ENCODE measurements at places on chromosomes 6 and 20.

DNA sequence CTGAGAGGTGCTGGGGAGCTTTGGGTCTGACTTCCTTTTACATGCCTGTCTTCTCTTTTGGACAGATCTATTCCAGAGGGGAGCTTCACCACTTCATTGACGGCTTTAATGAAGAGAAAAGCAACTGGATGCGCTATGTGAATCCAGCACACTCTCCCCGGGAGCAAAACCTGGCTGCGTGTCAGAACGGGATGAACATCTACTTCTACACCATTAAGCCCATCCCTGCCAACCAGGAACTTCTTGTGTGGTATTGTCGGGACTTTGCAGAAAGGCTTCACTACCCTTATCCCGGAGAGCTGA lies 13.1 kb downstream of the PRDM1 start:
- DNase-seq = no peak

GRCh38 chr6:167685654-167686053 lies 141.1 kb upstream of the AFDN start:
- no peak for DNase-seq

GRCh38 chr6:138434925-138435324 lies 30.9 kb downstream of the HEBP2 start:
- no peak for DNase-seq

GRCh38 chr6:11430036-11430435 lies 107.5 kb upstream of the TMEM170B start:
- no peak for DNase-seq

DNA sequence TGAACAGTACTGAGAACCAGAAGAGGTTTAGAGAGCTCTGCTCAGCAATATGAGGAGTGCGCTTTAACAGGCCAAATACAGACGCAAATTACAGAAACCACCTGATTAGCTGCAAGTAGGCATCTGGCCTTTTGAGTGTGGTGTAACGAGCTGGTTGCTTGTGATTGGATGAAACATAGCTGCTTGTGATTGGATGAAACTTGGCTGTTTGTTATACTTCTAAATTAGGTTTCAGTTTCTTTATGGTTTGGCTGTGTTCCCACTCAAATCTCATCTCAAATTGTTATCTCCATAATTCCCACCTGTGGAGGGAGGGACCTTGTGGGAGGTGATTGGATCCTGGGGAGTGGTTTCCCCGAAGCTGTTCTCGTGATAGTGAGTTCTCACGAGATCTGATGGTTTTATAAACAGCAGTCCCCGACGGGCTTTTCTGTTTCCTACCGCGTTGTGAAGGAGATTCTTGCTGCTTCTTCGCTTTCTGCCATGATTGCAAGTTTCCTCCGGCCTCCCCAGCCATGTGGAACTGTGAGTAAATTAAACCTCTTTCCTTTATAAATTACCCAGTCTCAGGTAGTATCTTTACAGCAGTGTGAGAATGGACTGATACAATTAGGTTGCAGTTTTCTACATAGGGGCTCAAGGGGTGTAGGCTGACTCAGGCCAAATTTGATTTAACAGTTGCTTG lies 655.9 kb upstream of the MAN1A1 start:
- DNase-seq = no peak

- DNase-seq = no peak
These were observed 307.9 kb upstream of the SLC35B3 start for GRCh38 chr6:8743170-8743745.

DNA sequence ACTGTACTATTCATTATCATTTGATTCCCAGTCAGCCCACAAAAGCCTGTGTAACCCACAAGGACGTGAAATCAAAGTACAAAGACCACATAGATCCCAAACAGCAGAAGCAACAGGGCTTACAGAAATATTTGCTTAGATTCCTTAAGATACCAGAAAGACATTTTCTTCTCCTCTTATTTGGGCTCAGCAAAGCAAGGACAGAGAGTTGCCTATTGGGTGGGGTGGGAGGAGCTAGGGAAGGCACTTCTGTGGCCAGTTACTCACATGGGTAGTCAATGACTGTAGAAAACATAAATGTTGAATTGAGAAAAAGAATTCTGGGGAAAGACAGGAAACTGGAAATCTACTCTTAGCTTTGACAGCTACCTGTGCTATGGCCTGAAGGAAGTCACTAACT lies 19.8 kb downstream of the PDE7B start:
- DNase-seq = no peak

DNA sequence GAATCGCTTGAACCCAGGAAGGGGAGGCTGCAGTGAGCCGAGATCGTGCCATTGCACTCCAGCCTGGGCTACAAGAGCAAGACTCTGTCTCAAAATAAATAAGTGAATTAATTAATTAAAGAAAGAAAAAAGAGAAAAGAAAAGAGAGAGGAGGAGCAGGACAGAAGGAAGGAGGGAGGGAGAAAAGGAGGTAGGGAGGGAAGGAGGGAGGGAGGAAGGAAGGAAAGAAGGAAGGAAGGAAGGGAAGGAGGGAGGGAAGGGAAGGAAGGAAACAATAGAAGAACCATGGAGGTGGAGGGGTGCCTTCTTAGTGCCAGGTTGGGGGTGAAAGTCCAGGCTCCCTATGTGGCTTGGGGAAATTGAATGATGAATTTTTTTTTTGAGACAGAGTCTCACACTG lies 6.5 kb upstream of the AHCY start:
- no peak for DNase-seq

DNA sequence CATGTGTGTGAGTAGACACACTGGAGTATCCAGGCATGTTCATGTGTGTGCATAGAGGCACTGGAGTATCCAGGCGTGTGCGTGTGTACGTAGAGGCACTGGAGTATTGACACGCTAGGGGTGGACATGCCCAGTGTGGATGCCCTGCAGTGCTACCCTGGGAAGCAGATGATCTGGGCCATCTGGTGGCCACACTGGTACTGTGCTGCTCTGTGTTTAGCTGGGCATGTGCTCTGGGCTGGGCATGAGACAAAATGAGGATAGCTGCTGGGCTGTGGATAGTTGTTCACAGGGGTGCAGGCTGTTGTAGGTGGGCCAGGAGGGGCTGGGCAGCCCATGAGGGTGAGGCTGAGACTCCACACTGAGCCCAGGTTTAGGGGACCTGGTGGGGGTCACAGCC lies 24.0 kb upstream of the NPBWR2 start:
- no peak for DNase-seq

DNA sequence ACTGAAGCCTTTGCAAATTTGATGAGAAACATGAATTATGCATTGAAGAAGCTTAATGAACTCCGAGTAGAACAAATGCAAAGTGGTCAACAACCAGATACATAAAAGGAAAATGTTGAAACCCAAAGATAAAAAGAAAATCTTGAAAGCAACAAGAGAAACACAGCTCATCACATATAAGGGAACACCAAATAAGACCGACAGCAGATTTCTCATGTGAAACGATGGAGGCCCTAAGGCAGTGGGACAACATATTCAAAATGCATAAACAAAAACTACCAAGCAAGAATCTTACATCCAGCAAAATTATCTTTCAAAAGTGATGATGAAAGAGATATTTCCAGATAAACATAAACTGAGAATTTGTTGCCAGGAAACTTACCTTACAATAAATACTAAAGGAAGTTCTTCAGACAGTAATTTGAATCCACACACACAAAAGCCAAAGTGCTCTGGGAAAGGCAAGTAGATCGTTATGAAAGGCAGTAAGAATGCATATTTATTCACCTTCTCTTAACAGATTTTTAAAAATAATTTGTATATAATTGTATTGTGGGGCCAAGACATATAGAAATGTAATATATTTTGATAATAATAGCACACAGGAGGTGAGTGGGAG lies 22.5 kb downstream of the SLC52A3 start:
- no peak for DNase-seq

DNA sequence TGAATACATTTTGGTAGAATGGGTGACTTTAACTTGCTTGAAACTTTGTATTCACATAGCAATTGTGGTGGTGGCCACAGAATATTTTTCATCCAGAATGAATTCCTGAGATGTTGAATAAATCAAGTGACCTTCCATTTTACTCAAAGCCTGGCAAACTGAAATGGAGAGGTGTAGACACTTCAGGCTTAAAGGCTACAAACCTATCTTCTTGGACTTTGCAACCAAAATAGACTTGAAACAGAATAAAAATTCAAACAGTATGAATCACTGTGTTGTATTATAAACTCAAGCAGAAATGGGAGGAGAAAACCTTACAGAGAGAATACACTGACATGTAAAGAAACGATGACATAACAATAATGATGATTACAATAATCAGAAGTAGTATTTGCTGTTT lies 371.6 kb downstream of the BCKDHB start:
- no peak for DNase-seq

DNA sequence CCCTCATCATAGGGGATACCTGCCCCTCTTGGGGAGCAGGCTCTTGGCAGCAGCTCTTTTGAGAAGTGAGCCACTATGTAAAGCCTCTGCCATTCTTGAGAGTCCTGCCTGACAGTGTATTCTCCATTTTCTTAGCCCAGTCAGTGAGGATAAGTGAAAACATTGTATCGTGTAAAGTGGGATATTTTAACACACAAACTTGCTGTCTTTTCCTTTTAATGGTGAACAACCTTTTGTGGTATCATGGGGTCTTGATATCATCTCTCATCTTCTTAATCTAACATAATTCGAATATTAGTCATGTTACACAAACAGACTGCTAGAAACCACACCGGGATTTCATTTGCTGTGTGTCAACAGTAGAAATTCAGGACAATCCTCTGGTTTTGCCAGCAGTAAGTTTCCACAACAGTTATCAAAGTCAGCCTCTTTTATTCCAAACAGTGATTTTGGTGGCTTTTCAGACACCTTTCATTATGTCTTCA lies 136.2 kb downstream of the HIVEP1 start:
- no peak for DNase-seq

GRCh38 chr20:62367633-62368391 lies 700 bp upstream of the LAMA5 start:
- DNase-seq = no peak

- no peak for DNase-seq
These were observed 59.4 kb upstream of the SLC35B3 start for GRCh38 chr6:8494730-8495129.

GRCh38 chr20:1737134-1737533 lies 79.6 kb upstream of the SIRPG start:
- DNase-seq = no peak

- no peak for DNase-seq
These were observed 3.6 kb upstream of the PLCB1 start for GRCh38 chr20:8128291-8129060.

DNA sequence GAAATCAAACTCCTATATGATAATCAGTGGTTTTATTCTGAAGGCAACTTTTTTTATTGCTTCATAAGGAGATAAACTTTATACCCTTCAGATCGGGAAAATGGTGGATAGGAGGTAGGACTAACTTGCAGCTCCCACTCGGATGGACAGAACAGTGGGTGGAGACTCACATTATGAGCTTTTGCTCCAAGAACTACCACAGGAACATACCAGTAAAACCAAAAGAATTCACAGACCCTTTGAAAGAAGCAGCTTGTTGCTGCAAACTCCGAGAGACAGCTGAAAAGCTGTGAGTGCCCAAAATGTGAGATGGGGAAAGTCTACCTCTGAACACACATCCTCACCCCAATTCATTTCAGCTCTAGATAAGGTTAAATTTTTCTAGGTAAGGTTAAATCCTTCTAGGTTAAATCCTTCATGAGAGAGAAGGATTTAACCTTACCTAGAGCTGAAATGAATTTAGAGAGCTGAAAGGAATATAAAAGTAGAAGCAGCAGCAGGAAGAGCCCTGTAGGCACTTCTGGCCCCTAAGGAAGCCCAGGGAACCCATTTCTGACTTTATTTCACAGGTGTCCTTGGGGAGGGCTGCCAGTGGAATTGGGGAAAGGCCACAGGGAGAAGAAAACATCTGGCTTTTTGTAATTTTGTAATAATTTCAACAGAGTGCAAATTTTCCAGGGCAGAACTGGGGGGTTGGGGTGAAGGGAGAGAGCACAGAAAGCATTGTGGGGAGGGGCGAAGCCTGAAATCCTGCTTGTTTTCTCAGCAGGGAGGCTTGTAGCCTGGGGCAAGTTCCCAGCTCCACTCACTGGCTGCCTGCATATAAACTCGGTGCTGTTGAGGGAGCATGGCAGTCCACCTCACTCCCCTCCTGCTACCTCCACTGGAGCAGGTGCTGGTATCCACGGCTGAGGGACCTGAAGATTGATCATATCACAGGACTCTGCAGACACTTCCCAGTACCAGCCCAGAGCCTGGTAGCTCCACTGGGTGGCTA lies 65.9 kb upstream of the HCRTR2 start:
- DNase-seq = no peak

DNA sequence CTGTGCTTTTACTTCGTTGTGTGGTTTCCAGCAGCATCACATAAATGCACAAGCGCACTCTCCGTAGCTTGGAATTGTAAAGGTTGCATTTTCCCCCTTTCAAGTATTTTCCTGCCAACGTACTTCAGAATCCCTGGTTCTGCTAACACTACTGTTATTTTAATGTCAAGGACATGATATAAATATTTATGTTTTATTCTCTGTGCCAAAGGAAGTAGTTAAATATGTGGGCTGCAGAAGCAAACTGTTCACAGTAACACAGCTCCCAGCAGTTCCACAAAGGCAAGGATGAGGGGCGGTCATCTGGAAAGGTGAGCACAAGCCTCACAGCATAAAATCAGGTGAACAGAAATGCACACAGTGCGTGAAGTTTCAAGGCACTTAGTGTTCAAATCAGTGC lies 85.3 kb upstream of the PDE10A start:
- no peak for DNase-seq
